Retina (tissue), 1 donor: ENCODE measurements at places on chromosomes 1 and 21.

- DNase-seq: no peak
These were observed 67.2 kb downstream of the CD46 start for GRCh38 chr1:207818971-207819451.

DNA sequence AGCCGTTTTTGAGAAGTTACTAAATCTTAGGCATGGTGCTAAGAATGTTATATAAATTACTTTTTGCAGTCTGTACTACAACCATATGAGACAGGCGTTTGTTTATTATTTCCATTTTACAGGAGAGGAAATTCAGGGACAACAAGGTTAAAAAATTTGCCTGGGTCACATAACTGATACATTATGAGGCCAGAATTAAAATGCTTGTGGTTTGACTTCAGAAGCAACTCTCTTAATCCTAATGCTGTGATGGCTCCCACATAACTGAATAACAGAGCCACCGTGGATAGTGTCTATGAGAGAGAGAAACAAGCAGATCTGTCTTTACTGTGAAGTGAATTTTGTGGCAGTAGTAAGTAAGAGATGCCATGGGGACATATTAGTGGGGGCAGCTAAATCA is 184.9 kb downstream of the NCAM2 start:
- DNase-seq: no peak

DNA sequence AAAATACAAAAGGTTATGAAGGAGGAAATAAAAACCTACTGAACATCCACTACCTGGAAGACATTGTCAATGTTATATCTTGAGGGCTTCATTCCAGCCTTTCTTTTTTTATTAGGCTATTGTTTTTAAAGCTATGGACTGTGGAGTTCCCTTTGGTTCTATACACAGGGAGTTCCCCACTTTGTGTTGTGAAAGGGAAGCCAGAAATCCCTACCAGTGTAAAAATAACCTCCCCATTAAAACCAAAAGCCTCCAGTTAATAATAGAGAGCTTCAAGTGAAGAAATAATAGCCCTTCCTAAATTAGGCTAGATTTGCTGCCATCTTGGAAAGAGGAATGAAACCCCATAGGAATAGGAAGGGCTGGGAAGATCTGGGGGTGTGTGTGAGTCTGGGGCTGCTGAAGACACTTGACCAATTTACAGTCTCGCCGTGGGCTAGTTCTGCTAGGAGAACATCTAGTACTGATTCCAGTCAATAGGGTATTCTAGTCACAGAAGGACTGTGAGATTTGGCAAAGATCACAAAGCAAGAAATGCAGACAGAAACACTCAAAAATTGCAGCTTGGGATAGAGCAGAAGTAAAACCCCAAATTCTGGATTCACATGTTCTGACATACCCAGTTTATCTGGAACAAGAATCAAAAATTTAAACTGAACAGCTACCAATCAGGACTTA is 32.4 kb upstream of the PTGFRN start:
- DNase-seq: peak; percentile 21

DNA sequence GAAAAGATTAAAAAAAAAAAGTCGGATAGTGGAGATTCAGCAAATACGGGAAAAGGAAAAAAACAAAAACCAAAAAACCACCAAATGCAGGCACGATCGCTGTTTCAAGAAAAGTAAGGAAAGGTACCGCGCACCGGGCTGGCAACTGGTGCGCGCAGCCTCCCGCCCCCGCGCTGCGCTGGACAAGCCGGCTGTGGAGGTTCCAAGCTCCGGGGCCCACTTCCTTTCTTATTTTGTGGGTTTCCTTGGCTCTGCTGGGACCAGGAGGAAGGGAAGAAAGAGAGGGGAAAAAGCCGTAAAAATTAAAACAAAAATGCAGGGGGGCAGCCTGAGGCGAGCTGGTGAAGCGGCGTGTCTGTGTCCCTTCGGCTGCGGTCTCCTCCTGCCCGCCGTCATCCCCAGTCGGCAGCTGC is 233 bp downstream of the ADAMTS5 start:
- DNase-seq: peak; percentile 86

DNA sequence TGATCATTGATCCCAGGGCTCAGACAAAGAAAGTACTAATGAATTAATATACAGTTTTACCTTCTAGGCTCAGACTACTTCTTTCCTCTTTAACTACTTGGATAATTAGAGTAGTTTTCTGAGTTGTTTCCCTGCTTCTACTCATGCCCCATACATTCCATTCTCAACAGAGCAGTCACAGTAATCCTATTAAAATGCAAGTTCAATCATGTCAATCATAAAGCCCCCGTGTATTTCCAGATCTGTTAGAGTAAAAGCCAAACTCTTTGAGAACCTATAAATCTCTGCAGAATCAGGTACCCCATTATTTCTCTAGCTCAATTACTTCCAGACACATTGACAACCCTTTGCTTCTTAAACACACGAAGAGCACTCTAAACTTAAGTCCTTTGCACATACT is 242.1 kb upstream of the PRMT6 start:
- no peak for DNase-seq

DNA sequence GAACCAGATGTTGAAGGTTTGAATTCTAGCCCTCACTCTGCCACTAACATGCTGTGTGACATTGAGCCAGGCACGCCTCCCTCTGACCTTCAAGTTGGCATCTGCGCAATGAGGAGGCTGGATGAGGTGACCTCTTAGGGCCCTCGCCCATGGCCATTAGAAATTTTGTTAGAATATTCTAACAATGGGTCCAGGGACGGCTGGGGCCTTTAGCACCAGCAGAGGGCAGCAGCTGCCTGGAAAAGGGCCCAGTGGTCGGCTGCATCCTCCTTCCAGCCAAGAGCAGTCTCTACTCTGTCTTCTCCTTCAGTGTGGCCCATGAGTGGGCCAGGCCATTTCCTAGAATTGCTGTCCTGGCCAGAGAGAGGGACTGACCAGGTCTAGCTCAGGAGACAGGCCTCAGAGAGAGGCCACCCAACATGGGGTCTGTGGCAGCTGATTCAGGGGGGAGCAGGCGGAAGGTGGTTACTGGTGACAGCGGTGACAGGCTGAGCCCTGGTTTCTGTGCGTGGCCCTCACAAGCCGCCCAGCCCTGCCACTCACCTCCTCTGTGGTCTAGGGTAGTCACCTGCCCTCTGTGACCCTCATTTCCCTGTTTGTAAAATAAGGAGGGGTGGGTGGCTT is 101.3 kb upstream of the ACTL8 start:
- peak; percentile 83 for DNase-seq

- DNase-seq: no peak
These were observed 2.4 kb upstream of the CCT8 start for GRCh38 chr21:29075706-29076466.

- no peak for DNase-seq
These were observed 16.9 kb downstream of the SLC45A3 start for GRCh38 chr1:205663286-205663936.

GRCh38 chr1:57620605-57621004 is 196.7 kb upstream of the DAB1 start:
- peak; percentile 64 for DNase-seq

DNA sequence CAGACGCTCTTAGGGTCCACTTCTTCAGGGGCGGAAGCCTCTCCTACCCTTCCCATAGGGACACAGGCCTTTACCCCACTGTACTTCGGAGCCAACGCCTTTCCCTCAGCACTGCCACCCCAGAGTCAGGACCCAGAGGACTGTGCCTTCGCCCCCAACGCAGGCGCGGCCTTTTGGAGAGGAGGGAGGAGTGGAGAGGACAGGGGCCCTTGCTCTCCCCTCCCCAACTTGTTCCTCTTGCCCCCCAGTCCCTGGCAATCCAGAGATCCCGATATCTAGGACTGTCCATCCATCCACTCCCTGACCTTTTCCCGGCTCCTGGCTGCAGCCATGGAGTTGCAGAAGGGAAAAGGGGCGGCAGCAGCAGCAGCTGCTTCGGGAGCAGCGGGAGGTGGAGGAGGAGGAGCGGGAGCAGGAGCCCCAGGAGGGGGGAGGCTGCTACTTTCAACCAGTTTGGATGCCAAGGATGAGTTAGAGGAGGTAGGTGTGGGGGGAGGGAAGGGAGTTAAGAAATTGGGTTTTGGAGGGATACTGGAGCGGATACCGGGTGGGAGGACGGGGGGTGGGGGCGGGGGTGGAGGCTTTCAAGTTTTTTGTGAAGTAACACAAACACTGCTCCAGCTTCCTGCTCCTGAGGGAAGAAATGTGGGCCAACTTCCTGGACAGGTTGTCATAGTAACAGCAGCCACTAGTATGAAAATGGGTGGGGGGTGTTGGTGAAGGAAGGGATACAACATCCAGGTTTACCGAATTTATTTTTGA is 636 bp downstream of the INTS3 start:
- peak; percentile 72 for DNase-seq

DNA sequence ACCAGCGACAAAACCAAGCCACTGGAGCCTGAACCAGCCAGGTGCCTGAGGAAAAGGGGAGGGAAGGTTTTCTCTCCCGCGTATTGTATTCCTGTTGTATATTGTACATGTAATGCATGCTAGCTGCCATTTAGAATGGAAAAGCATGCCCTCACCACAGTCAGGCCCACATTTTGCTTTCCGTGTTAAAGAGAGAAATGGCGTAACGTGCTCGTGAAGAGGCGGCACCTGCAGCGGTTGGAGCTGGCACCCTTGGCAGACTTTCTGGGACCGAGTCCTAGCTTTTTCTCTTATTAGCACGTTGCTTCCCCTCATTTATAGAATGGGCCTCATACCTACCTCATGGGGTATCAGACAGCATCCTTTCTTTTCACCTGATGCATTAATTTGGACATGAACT is 135.3 kb upstream of the IRF2BP2 start:
- no peak for DNase-seq

GRCh38 chr1:100502052-100502792 is 35.7 kb upstream of the GPR88 start:
- DNase-seq: no peak

- DNase-seq: peak; percentile 82
These were observed 14.1 kb upstream of the NUAK2 start for GRCh38 chr1:205335692-205336091.

GRCh38 chr1:239843541-239843940 is 248.1 kb upstream of the FMN2 start:
- no peak for DNase-seq

DNA sequence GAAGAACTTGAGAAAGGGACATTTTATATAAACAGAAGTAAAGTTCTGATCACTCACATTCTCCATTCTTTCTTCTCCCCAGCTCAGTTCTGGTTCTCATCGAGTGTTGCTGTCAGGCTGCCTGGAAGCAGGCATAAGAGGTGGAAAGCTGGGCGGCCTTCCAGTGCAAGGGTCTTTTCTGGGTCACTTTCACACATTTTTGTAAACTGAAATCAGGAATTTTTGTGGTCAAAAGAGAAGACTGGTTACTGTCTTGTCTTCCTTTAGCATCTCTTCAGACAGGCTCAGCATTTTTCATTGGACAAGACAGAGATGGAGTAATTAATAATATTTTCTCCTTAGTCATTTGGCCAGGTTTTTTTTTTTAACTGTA is 93.7 kb downstream of the CTH start:
- no peak for DNase-seq

DNA sequence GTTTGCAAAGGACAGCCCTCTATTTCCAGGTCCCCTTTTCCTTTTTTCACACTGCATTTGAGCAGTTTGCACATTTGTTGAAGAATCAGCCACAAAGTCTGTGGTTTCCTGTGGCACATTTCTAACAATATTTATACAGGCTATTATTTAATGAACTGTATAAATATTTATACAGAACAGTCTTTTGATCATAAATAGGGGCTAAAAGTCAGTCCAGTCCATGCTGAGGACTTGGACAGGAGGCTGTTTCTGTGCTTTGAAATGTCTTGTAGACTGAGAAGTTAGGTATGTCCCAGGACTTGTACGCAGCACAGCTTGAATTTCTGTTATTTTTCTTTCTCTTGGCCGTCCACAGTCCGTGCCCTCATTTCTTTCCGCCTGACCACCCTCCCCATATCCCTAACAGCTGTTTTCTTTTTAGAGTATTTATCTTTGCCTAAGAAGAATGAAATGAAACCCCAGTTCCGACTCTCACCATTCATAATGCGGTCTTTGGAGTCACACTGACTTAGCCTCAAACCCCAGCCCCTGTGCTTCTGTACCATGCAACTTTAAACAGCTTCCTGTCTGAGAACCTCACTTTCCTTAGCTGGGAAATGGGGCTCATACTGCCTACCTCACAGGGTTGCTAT is 19.7 kb downstream of the FGGY start:
- peak; percentile 31 for DNase-seq

DNA sequence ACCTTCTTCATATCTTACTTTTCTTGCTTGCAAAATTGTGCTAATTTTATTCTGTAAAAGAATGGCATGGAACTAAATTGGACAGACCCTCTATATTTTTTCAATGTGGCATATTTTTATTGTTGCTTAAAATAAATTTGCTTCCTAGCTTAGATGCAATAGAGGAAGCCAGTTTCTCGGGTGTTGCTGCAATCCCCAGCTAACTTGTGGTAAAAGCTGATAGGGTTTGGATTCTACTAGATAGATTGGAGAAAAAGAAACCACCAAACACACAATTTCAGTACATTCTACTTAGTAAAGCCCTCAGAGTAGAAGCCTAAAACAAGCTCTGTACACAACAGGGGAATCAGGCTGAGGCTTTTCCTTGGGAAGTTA is 49.5 kb upstream of the GCLM start:
- DNase-seq: no peak

DNA sequence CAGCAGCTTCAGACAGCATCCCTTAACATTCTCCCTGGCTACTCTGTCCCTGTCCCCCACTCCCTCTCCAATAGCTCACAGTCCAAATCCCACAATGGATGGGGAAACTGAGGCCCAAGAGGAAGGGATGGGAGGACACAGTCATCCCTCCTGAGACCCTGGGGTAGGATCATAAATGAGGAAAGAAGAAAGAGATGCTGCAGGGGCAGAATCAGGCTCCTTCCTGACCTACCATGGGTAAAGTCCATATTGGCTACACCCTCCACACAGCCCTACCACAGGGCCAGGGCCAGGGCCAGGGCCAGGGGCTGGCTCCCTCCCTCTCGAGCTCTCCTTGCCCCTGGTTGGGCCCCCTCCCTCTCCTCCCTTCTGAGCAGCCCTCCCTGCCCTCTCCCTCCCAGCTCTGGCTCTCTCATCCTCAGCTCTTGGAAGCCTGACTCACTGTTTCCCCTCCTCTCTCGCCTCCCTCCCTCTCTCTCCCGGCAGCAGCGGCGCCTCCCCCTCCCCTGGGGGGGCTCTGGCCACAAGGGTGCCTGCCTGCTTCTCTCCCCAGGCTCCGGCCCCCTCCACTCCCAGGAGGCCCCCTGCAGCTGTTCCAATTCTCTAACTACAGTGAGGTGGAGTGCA is 4.9 kb downstream of the AHDC1 start:
- peak; percentile 52 for DNase-seq

DNA sequence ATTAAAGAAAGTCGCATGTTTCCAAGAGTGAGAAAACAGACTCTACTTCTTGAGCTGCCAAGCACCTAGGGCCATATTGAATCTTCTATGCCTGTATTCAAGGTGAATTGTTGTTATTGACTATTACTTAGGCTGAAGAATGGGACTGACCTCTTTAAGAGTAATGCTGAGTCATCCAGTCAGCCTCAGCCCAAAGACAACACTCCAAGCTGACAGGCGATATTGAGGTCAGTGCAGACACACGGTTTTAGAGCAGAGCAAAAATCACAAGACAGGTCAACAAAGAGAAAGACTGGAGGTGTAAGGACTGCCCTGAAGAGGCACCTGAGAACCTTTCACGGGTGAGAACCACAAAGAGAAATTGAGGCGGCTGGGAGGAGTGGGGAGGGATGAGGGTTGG is 146.9 kb downstream of the MIS18A start:
- peak; percentile 42 for DNase-seq
